ENCODE measurements at places on chromosomes 11 and 22. TPM values are rescaled to one million over a fixed set of nuclear protein-coding genes. Genes with fewer than 3 reads are reported as not detected.

Gene OR52A1
- total RNA-seq = not detected

Gene C11orf97
- not detected for total RNA-seq

Gene ZNF280B
- total RNA-seq = 0.54 TPM

Gene PYGM
- 0.26 TPM for total RNA-seq
